NCI-H460 (cell line): ENCODE measurements at places on chromosomes 16 and 17.

DNA sequence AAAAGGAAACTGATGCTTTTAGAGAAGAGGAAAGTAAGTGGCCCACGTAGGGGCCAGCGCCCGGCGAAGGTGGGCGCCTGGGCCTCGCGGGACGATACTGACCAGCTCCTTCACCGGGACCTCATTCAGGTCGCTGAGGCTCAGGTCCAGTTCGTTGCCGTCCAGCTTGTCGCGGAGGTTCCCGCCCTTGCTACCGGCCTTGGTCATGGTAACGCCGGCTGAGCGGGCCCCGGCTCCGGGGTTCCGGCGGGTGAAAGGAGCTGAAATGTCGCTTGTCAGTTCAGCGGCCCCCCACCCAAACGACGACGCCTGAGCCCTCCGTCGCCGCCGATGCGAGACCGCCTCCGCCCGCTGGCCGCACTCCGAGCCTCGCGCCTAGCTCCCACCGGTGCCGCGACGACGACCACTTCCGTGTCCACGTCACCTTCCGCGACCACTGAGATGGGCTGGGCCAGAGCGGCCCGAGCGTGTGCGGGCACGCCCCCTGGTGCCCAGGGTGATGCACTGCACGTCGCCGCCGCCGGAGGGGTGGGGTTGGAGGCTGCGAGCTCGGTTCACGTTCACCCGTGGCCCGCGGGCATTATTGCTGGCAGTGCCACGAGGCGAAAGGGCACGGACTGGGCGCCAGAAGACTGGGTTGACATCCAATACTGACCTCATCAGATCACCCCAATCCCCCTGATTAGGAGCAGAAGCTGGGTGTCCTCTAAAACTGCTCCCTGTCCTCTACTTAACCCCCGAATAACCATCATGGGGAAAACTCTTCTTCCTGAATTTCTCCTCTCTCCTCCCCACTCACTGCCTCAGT, at the start of gene LRRC59:
TSS of gene LRRC59 (minus strand) at position 413 of the 808 bp plus-strand sequence. CDS start at position 207, 206 bp downstream.
- DNase-seq = peak; percentile 67

DNA sequence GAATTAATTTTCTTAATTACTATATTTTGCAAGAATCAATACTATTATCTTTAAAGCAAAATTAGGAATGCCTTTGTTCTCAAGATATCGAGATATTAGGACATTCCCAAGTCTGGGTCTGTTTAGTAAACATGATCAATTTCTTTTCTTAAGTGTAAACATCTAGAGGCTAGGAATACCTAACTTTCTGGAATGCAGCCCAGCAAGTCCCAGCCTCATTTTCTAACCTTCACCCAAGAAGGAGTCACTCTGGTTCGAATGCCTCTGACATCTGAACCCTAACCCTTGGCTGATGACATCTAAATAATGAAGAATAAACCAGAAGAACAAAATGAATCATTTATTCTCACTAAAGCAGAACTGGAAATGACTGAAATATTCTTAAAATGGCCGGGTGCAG, 297.5 kb upstream of the IRX3 start:
- DNase-seq = no peak

- no peak for DNase-seq
These were observed 6.5 kb downstream of the DPEP2NB start for GRCh38 chr16:68009157-68009735.

DNA sequence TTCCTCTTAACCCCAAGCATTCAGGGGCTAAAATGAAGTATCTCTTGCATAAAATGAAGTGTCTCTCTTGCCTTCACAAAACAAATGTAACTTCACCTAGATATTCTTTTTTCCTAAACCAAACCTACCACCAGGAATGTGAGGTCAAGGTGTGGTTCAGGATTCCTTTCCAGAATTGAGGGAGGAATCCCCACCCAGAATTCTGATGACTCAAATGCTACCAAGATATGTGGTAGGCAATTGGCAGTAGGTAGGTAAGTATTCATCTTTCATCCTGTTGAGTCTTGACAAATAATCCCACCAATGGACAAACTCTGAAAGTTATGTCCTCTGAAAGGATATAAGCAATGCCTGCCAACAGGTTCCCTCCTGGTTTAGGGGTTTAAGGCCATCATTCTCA, 26.2 kb downstream of the TRIM16 start:
- no peak for DNase-seq

DNA sequence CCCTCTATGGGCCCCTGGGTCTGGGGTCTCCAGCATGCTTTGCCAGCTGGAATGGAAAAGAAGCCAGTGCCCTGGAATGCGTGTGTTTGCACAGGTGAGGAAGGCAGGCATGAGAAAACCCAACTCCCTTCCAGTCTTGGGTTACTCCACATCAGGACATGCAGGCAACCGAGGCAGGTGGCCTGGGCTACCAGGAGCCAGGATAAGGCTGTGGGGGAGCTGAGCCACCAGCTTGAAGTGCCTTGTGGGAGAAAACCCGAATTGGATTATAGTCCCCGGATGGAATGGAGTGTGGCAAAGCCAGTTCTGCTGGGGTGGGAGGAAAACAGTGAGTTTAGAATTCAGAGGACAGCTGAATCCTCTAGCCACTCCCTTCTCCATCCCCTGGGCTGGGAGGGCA, 7.2 kb downstream of the SRCIN1 start:
- peak; percentile 65 for DNase-seq

- DNase-seq = no peak
These were observed 18.5 kb upstream of the AATK start for GRCh38 chr17:81184555-81184954.
